ENCODE measurements at places on chromosomes 5 and 9.

- no peak for DNase-seq
Measured at GRCh38 chr5:1007681-1008450, 736 bp upstream of the NKD2 start.

DNA sequence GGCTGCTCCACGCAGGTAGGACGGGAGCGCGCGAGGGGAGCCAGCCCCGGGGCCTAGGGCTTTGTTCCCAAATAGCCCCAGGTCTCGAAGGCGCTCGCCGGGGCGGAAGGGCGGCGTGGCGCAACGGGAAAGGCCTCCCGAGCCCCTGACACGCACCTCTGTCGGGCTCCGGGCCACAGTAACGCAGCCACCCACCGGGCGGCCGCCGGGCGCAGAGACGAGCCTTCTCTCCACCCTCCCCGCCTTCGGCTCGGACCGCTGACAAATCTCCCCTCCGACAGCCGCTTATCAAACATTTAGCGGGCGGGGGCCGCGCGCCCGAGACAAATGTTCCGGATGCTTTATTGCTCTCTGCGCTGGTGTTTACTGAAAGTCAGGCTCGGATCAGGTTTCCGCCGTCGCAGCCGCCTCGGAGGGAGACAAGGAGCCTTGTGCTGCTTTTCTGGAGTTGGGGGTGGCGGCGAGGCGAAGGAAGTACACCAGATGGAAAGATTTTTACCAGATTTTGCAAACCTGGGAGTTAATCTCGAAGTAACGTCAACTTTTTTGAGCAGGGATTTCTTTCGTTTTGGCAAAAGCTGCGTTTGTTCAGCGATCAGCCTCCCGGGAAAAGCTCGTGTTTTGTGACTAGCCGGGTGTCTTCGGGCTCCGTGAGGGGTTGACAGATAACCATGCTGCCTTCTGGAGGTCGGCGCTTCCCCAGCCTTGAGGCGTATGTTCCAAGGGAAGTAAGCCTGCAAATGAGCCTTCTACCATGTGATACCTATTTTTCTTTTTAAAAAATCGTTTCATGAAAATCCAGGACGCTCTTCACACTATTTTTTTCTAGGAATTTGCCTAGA lies 950 bp downstream of the RGMB start:
- DNase-seq, result peak; percentile 81

DNA sequence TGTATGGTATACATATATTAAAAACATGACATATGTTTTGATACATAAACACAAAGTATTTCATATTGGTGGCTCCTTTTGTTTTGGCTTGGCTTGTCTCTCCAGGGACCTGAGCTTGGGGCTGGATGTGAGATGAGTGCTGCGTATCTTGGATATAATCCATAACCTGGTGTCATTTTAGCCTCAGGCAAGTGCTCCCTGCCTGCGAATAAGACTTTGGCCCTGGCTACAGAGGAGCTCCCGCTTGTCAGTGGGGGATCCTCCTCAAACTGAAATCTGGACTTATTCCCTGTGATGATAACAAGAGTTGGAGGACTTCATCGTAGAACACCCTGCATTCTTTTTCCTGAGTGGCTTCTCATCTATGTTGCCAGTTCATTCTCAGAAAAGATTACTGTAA lies 341.7 kb upstream of the CLINT1 start:
- no peak for DNase-seq

- DNase-seq, result peak; percentile 4
Measured at GRCh38 chr9:1429297-1429696, 379.1 kb downstream of the DMRT2 start.

DNA sequence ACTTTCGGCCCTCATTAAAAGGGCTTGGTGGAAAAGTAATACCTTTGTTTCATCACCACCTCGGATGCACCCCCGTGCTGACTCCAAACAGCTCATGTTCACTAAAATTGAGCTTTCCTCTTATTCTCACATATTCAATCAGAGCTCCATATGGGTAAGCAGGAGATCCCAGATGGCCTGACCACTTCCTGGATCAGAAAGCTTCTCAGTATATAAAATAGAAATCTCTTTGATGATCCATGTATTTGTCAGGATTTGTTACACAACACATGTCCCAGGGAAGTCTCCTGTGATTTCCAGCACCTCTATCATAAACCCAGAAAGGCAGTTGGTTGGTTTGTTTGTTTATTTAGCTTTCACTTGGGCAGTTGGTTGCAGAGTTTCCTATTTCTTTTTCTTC lies 402.0 kb downstream of the MLLT3 start:
- no peak for DNase-seq

- DNase-seq, result no peak
Measured at GRCh38 chr9:84670138-84671041, 861 bp downstream of the NTRK2 start.

DNA sequence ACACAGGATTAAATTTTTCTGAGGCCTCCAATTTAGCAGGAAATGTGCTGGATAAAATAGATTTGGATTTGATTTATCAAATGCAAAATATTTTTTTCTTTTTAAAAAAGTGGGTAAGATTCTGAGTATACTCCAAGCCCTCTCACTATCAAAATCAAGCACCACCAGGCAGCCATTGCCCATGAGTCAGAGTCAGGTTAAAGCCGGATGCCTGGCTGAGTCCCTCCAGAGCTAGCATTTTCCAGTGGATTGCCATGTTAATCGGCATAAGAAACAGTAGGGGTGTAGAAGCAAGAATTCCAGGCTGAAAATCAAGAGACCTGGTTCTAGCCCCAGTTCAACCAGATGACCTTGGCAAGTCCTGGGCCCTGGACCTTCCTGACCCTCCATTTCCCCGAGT lies 85.3 kb downstream of the FAM114A2 start:
- no peak for DNase-seq

DNA sequence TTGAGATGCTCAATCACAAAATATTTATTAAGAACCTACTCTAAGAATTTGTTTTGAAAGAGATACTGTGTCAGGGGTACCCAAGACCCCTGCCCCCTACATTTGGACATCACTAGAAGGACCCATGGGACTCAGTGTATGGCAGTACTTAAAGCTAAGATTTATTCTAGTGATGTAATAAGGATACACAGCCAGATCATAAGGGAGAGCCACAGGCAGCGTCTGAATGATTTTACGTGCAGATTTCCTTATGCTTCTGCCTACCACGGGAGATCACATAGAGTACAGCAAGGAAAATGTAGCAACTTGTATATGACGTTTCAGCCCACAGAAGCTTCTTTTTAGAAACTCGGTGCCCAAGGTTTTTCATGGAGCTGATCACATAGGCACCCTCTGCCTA lies 172.9 kb downstream of the DEPDC1B start:
- no peak for DNase-seq

- DNase-seq, result peak; percentile 59
Measured at GRCh38 chr5:96781031-96781971, 26.4 kb downstream of the ERAP1 start.

- peak; percentile 95 for DNase-seq
Measured at GRCh38 chr5:77893225-77893860, 117.2 kb upstream of the TBCA start.

GRCh38 chr9:112884721-112885120 lies 6.0 kb downstream of the SLC46A2 start:
- DNase-seq, result no peak

All from choroid plexus epithelial cell (primary cell).